ENCODE measurements at places on chromosomes 2 and 18.

DNA sequence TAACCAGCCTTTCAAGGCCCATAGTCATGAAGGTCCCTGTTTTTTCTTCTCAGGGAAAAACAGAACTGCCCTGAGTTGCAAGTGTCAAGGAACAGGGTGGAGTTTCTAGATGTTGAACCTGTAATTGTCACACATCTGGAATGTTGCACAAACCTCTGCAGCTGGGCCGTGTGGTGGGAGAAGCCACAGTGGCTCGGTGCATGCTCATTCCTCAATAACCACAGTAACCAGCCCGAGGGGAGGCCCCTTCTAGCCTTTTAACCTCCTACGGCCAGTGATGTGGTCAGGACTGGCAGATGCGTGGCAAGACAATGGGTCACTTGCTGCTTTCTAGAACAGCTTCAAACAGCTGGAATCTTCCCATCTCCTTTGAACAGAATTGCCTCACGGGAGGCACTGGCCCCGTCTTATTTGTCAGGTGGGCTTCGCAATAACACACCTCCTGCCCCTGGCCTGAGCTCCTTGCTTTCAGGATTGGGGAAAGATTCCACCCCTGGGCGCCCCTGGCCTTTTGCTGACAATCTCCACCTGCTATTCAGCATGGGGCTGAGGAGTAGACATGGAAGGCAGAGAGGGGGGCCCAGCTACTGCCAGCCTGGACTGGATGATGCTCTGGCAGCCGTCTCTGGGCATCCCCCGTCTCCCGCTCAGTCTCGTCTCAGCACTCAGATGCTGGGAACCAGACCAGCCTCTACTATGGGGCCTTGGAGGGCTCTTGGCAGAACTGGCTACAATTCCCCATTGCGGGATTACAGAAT, 102.9 kb downstream of the KLHL29 start:
- DNase-seq, result no peak

DNA sequence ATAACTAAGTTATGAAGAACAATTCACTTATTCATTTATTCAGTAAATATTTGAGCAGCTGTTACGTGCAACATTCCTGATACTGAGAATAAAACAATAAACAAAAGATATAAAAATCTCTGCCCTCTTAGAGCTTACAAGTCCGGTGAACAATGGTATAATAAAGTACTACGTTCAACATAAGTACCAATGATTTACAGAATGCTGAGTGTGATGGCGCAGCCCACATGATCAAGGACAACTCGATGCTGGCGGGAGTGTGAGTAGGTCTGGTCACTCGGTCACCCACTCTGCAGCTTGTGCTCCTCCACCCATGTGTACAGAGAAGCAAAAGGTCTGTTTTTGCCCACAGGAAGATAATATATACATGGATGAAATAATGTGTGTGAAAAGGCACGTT, 254.3 kb downstream of the BCL11A start:
- DNase-seq, result no peak

GRCh38 chr2:239758279-239758877, 266.8 kb downstream of the NDUFA10 start:
- DNase-seq, result no peak

GRCh38 chr18:59876310-59876626, 23.5 kb upstream of the PMAIP1 start:
- no peak for DNase-seq
